ENCODE measurements at places on chromosomes 6 and 20.
A peak's percentile ranks its signal among the peaks of the same experiment; 100 is the strongest.

DNA sequence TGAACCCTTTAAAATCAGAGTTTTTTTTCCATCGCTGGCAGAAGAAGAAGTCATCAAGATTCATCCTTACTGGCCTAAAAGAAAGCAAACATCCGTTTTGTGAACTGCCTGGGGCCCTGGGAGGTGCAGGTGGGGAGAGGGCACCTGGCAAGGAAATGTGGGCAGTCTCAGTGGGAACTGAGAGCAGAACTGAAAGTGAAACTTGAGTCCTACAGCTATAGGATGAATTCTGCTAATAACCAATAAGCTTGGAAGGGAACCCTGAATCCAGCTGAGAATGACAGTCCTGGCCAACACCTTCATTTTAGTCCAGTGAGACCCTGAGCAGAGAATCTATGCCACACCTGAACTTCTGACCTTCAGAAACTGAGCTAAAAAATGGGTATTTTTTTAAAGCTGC, 130.1 kb upstream of the ASCC3 start:
- no peak for DNase-seq

DNA sequence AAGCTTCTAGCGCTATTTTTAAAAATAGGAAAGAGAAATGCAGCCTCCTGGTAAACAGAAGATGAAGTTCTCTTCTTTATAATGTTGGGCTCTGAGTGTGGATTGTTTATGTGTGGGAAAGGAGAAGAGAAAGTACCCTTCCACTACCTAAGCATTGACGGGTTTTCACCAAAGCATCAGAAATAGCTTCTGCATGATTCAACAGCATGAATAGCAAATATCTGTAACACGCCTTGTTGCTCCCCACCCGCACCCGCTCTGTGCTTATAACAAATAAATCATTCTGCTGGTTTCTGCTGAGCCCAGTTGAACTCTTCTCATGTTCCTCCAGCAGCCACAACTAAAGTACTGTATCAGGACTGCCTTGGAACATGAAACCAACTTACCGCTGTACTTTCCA, 20.7 kb downstream of the TXLNB start:
- no peak for DNase-seq

GRCh38 chr6:70616728-70617260, 50.1 kb downstream of the SDHAF4 start:
- no peak for DNase-seq

DNA sequence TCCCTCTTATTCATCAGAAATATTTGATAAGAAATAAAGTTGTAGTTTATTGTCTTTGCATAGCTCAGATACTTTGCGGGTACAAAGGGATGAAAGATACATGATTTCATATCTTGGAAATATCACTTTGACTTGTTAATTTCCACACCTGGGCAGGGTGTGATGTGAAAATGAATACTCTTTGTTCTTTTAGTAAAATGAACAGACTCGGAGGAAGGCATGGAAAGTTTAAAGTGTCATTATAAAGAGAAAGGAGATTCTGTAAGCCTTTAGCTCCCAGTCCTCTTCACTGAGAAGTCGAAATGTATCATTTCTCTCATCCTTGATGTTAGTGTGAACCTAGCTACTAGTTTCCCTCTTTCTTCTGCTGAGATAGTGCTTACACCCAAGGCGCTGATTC, 36.7 kb upstream of the AKIRIN2 start:
- DNase-seq: no peak

GRCh38 chr6:9346923-9347322, 911.6 kb upstream of the SLC35B3 start:
- no peak for DNase-seq

DNA sequence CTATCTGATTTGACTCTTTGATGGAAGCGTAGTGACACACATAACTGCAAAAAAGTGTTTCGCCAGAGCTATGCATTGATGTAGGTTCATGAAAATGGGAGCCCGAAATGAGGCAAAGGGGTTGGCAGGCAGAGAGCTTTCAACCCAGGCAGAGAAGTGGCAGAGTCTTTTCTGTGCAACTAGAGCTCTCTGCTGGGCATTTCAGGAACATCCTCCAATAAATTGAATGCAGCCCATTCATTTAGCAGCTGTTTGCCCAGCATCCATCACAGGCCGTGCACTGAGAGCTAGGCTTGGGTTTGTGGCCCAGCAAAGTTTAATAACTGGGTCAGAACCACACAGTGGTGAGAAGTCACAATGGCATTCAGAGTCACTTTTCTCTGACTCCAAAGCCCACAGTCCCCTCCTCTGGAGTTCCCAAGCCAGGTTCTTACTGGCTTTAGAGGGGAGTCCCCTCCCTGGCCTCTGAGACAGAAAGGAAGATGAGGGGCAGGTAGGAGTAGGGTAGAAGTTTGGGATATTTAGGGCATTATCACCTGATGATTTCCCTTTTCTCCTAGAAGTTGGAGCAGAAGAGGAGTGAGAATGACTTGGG, 31.8 kb upstream of the ELMO2 start:
- DNase-seq: no peak

GRCh38 chr6:92790381-92790780, 629.0 kb downstream of the EPHA7 start:
- no peak for DNase-seq

GRCh38 chr20:24059174-24059573, 70.6 kb upstream of the GGTLC1 start:
- no peak for DNase-seq

DNA sequence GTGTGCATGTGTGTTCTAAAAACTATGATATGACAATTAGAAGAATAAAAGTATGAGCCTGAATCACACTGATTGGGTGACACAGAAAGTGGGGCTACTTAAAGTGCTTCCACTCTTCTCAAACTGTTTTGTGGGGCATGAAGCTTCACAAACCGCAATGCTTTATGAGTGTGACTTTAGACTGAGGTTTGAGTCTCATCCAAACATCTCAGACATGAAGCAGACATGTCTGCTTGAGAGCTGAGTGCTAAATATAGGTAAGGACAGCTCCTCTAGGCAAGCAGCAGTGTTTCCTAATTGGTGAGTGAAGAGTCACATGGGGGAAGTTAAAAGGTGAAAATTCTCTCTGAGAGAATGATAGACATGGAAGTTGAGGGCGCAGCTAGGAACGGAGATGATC, 726.9 kb upstream of the CITED2 start:
- DNase-seq: no peak

- no peak for DNase-seq
Observed at GRCh38 chr6:150302520-150303176, 66.2 kb upstream of the IYD start.

DNA sequence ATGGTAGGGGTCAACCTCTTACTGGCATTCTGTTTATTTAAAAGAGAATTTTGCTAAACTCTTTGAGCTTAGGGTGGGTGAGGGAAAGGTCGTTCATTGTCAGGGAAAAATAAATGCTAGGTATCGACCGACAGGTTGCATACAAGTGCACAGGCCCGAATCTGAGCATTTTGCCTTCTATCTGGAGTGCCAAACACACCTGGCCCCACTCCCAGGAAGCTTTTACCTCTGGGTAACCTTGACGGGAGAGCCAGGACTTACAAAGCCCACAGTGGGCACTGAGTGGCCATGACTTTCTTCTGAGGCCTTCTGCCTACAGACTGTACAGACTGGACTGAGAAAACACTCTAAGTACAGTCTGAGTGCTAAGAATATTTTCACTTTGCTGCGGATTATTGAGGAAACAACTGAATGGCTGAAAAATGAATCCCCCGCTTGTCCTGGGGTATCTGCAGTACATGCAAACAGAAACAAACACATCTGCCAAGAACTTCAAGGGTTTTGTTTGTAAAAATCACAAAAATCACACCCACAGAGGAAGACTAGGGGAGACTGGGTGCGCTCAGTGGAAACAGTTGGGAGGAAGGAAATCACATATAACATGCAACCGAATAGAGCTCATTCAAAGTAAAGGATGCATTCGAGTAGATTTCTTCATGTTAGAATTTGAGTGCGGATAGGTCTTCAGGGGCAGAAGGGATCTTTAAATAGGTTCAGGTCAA, 152.8 kb downstream of the NFATC2 start:
- DNase-seq: no peak

- DNase-seq: peak; percentile 90
Observed at GRCh38 chr20:59087829-59088433, 45.3 kb upstream of the PRELID3B start.

DNA sequence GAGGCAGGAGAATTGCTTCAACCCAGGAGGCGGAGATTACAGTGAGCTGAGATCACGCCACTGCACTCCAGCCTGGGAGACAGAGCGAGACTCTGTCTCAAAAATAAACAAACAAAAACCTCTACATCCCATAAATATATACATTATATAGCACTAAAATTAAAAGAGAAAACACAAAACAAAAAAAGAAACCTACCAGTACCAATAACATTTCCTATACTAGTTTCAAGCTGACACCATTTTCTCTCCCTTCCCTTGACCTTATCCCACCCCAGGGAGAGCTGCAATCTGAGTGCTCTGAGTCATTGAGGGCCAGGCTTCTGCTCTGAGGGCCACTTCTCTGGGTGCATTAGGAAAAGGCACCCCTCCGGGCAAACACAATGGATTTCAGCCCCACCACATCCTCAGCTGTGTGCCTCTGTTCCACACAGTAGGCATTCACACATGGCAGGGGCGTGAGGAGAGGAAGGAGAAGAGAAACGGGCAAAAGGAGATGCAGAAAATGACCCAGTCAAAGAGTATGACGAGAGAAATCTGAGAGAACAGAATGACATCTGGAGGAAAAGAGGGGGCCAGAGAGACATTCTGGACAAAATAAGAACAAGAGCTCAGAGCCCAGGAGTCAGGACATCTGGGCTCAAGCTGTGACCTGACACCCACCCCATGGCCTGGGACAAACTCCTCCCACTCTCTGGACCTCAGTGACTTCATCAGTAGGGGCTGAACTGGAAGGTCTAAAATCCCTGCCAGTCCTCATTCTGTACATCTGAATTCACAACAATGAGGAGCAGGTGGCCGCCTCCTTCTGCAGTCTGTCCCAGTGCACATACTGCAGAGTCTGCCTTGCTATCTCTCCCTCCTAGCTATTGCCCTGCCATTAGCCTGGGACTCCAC, 18.2 kb downstream of the TRIM26 start:
- DNase-seq: peak; percentile 82

GRCh38 chr20:46117704-46118467, at the start of gene CD40:
CD40 (plus strand) TSS chr20:46118314; CDS start chr20:46118344, 30 bp downstream.
- DNase-seq: peak; percentile 69

DNA sequence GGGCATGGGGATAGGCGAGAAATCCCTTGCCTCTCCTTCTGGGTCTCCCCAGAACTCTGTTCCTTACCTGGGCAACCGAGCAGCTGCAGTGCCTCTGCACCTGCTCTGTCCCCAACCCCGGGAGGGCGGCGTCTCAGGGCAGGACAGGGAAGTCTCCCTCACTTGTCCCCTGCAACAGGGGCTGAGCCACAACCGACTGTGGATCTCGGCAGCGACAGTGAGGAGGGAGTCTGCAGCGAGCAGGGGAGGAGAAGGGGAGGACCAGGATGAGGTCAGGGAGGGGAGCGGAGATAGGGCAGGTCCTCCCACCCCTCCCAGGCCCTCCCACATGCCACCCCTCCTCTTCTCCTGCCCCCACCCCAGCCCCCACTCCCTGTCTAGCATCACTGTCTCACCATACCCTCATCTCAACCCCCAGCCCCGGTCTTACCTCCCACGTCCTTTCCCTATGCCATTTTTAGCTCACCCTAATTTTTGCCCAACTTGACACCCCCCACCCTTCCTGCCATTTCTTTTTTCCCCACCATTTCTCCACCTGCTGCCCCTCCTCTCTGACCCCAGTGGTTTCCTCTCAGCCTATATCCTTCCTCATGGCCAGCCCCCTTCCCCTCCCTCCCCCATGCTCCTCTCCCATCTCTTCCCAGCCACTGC, at the start of gene TNXB:
Gene TNXB (minus strand): TSS at position 225 of the 651 bp plus-strand sequence. CDS start 11,140 bp downstream, outside the sequence.
- DNase-seq: no peak

DNA sequence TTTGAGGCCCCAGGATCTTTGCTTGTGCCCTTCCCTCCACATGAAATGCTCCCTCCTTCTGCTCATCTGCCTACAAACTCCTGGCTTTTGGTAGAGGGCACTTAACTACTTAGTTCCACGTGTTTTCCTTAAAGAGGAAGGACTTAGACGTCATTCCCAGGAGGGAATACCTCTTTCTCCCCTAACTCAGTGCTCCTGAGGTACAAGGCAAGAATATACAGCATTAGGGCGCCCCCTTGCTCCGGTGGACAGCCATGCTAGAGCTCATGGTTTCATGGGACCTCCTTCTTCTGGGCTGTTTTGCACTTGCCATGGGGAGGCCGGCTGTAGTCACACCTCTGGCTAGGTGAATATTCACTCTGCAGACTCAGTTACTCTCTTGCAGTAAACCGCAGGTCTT, 93.8 kb upstream of the LY86 start:
- DNase-seq: peak; percentile 69

GRCh38 chr6:69026715-69027114, 391.6 kb downstream of the ADGRB3 start:
- DNase-seq: no peak

DNA sequence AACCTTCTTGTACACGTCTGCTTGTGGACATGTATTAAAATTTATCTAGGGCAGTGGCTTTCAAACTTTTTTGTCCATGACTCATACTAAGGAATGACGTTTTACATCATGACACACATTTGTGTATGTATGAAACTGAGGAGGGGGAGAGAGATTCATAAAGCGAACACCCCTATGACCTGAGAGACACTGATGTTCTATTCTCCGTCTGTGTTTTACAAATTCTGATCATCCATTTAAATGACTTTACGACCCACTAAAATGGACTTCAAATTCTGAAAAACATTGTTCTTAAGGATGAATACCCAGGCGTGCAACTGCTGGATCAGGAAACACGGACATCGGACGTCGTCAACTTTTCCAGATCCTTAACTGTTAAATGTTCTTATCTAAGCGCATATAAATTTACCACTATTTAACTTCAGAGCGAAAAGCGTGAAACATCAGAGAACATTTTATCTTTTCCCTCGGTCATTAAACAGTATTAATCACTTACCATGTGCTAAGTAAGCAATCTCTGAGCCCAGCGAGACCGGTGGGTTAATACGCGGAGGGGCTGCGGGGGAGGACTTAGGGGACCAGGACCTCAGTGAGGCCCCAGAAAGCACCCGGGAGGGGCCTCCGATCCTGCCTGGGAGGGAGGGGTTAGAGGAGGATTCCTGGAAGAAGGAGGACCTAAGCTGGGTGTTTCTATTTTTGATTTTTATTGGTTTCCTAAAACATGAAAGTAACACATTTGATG, 1.2 kb downstream of the PLAGL1 start:
- DNase-seq: no peak

- DNase-seq: no peak
Observed at GRCh38 chr6:157714153-157714490, 108.9 kb upstream of the SNX9 start.

GRCh38 chr6:89834884-89835792, 5.5 kb downstream of the CASP8AP2 start:
- DNase-seq: no peak

- DNase-seq: no peak
Observed at GRCh38 chr6:106453756-106454367, 93.3 kb downstream of the CRYBG1 start.

All from glutamatergic neuron (in vitro differentiated cells).